Mesothelial cell of epicardium (in vitro differentiated cells): ENCODE measurements at places on chromosomes 13 and 19. TPM values are rescaled to one million over a fixed set of nuclear protein-coding genes. Genes with fewer than 3 reads are reported as not detected.

GRCh38 chr13:92418818-92419412, 807.7 kb upstream of the GPC6 start:
- H3K4me3 ChIP-seq: no peak overlapping the region
- H3K27me3 ChIP-seq: no peaks in the 10 kb centered on the region
- H3K27ac ChIP-seq: no peak overlapping the region

GRCh38 chr19:52889076-52889475, 8.4 kb downstream of the ZNF320 start:
- H3K4me3 ChIP-seq: no peak overlapping the region
- no peaks in the 10 kb centered on the region for H3K27me3 ChIP-seq
- H3K4me1 ChIP-seq: peaks cover 12% of the 10 kb centered on the region

- H3K4me1 ChIP-seq: peaks cover 20% of the 10 kb centered on the region
- peak overlapping the region; percentile 96 for H3K27ac ChIP-seq
- H3K4me3 ChIP-seq: peak overlapping the region; percentile 97
- H3K27me3 ChIP-seq: no peaks in the 10 kb centered on the region
Observed at GRCh38 chr13:48302871-48303358, 636 bp upstream of the RB1 start.

GRCh38 chr13:46492946-46493345, 60.0 kb upstream of the LRCH1 start:
- no peaks in the 10 kb centered on the region for H3K36me3 ChIP-seq
- H3K4me3 ChIP-seq: no peak overlapping the region
- no peaks in the 10 kb centered on the region for H3K27me3 ChIP-seq
- no peak for DNase-seq

DNA sequence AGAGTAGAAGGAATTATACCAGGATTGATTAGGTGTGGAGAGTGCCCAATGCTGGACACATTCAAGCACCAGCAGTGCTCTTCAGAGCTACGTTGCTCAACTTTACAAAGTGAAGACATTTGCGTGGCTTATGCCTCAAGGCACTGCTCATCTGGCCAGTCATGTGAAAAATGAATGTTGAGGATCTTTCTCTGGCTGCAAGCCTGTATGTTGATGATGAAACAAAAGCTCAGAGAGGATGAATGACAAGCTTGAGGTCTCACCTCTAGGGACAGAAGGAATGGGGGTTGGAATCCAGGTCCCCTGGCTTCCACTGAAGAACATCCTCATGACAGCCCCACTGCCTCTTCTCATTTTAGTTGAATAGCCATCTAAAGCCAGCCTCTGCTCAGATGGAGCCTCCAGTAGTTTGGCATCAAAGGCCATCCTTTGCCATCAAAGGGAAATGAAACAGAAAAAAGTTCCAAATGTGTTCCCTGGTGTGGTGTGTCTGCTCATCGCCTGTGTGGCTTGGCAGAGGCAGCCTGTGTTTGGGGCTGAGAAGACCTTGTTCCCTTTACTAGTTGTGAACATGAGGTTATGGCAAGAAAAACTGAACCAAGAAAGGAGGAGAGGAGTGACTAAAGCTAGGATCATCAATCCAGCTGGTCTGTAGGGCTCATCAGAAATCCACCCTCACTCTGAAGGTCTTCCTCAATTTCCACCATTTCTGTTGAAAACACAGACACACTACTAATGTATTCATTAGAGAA, 114.0 kb upstream of the KL start:
- H3K4me1 ChIP-seq: peaks cover 45% of the 10 kb centered on the region
- no peaks in the 10 kb centered on the region for H3K36me3 ChIP-seq
- no peak for DNase-seq
- H3K4me3 ChIP-seq: no peak overlapping the region

DNA sequence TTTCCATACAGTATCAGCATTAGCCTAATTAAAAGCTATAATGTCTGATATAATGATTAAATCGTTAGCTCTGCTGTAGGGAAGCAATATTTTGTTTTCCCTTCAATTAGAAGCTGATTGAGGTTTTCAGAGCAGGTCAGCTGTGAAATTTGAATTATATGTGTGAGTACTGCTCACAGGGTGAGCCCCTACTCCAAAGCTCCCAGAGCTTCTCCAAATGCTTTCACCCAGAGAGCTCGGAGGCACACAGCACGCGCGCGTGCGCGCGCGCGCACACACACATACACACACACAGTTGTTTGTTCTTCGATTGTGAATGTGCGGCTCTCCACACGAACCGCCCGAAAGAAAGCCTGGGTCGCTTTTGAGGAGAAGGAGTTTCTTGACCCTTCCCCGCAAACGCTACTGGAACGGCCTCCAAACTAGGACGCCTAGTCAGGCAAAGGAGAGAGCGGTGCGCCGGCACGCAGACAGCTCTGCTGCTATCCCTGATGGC, 4.8 kb upstream of the SOX1 start:
- H3K4me1 ChIP-seq: peaks cover 6% of the 10 kb centered on the region
- peaks cover 2% of the 10 kb centered on the region for H3K36me3 ChIP-seq
- H3K27ac ChIP-seq: no peak overlapping the region
- DNase-seq: no peak

GRCh38 chr13:101763191-101763590, 310.7 kb downstream of the ITGBL1 start:
- DNase-seq: no peak
- H3K4me3 ChIP-seq: no peak overlapping the region
- H3K36me3 ChIP-seq: no peaks in the 10 kb centered on the region
- no peak overlapping the region for H3K27ac ChIP-seq
- no peaks in the 10 kb centered on the region for H3K4me1 ChIP-seq

DNA sequence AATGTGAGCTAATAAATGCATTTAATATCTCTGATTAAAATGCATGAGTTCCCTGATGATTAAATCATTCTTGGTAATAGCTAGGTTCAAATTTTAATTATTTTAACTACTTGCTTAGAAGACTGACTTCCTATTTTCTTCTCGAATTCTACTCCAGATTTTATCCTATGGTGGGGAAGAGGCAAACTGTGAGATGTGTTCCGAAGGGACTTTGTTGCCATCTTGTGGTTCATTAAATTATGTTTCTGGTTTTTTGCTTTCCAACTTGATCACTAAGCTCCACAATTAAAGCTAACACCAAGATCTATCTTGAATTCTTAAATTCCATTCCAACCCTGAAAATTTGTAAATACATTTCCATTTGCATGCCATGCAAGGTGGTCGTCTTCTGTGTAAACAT, 538.4 kb upstream of the PCDH20 start:
- no peak overlapping the region for H3K4me3 ChIP-seq
- H3K4me1 ChIP-seq: no peaks in the 10 kb centered on the region
- H3K27me3 ChIP-seq: peaks cover 6% of the 10 kb centered on the region
- no peaks in the 10 kb centered on the region for H3K36me3 ChIP-seq
- no peak for DNase-seq

GRCh38 chr19:38319421-38320258, at the start of gene KCNK6:
KCNK6 (plus strand) TSS chr19:38319845; CDS start chr19:38319951, 106 bp downstream.
- DNase-seq: peak; percentile 52
- no peak within 1 kb of the TSS for H3K27ac ChIP-seq
- peak within 1 kb of the TSS; percentile 65 for H3K4me3 ChIP-seq
- peaks cover 33% of the 10 kb centered on the region for H3K27me3 ChIP-seq

DNA sequence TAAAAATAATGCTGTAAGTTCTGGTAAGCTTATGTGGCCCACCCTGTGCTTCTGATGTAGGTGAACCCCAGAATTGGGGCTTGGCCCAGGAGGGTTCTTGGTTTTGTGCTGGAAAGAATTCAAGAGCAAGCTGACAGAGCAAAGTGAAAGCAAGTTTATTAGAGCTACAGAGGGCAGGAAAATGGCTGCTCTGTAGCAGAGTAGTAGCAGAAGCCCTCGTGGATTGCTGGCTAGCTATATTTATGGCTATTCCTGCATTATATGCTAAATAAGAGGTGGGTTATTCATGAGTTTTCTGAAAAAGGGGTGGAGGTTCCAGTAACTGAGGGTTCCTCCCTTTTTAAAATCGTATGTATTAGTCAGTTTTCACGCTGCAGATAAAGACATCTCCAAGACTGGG, 20.6 kb upstream of the ZNF599 start:
- H3K27ac ChIP-seq: no peak overlapping the region
- H3K4me1 ChIP-seq: no peaks in the 10 kb centered on the region
- no peaks in the 10 kb centered on the region for H3K27me3 ChIP-seq
- H3K4me3 ChIP-seq: no peak overlapping the region

DNA sequence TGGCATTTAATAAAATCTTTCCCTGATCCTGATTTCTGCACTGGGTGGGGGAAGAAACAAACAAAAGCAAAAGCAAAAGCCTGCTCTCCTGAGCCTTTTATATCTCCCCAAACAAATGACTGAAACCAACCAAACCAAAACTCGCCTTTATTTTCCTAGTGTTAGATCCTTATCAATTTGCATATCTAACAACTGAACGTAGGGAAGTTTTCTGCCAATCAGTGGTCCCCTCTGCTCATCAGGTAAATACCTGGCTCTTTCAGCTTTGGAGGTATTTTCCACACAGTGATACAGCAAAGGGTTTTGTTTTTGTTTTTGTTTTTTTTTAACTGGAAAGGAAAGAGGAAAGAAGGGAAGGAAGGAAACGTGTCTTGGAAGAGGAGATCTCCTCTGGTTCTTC, 3.3 kb downstream of the AMER2 start:
- H3K4me3 ChIP-seq: peak overlapping the region; percentile 24
- no peak overlapping the region for H3K27ac ChIP-seq
- DNase-seq: no peak

DNA sequence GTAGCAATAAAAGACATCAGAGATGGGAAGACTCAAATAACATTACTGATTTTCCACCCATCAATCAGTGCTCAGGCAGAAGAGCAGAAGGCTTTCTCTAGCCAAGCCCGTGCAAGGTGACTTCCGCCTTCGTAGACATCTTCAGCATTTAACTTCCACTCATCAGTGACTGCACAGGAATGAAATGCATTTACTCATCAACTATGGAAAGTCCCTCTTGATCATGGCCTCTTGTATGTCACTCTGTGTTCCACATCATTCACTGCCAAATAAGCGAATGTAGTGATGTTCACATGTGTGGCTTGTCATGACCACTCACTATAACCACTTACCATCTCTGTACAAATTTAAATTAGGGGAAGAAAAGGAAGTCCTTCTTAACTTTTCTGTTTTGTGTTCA, 49.4 kb downstream of the SACS start:
- no peak for DNase-seq
- H3K27me3 ChIP-seq: no peaks in the 10 kb centered on the region
- no peak overlapping the region for H3K27ac ChIP-seq
- no peak overlapping the region for H3K4me3 ChIP-seq
- H3K36me3 ChIP-seq: no peaks in the 10 kb centered on the region
- peaks cover 12% of the 10 kb centered on the region for H3K4me1 ChIP-seq

GRCh38 chr13:66102864-66103263, 1127.3 kb downstream of the PCDH9 start:
- H3K4me1 ChIP-seq: no peaks in the 10 kb centered on the region
- H3K36me3 ChIP-seq: no peaks in the 10 kb centered on the region
- no peak overlapping the region for H3K4me3 ChIP-seq
- H3K27me3 ChIP-seq: no peaks in the 10 kb centered on the region
- no peak for DNase-seq

- H3K27me3 ChIP-seq: peaks cover 9% of the 10 kb centered on the region
- H3K27ac ChIP-seq: no peak overlapping the region
- no peaks in the 10 kb centered on the region for H3K36me3 ChIP-seq
- no peak for DNase-seq
Observed at GRCh38 chr13:91563799-91564198, 165.4 kb downstream of the GPC5 start.

DNA sequence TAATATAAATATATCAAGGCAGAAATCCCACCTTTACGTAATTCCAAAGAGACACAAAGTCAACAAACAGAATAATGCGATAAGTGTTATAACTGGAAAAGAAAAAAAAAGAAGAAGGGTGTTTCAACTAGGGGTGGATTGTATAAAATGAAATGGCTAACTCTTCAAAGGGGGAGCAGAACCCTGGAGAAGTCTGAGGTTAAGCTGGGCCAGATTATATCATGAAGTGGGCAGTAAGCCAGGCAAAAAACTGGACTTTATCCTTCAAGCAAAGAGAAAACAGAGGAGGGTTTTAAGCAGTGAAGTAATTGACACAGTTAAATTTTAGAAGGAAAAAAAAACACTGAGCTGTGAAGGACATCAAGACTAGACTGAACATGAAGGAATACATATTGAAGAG, 41.9 kb downstream of the TBC1D4 start:
- peaks cover 24% of the 10 kb centered on the region for H3K4me1 ChIP-seq
- H3K4me3 ChIP-seq: no peak overlapping the region
- no peaks in the 10 kb centered on the region for H3K27me3 ChIP-seq
- no peak overlapping the region for H3K27ac ChIP-seq

DNA sequence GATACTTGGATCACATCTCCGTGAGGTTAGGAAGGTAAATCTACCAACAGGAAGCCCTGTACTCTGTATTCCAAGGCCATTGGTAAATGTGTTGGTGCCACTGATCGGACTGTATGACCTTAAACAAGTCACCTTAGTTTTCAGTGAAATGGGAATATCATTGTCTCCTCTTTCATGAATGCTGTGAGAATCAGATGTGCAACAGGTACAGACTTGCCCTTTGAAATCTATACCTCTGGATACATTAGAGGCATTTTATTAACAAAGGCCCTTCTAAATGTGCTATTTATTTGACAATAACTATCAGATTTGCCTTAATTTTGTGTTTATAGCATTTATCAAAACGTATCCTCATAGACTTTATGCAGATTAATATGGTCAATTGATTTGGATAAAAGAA, 11.0 kb downstream of the NHLRC3 start:
- H3K36me3 ChIP-seq: peaks cover 7% of the 10 kb centered on the region
- H3K4me3 ChIP-seq: no peak overlapping the region
- peaks cover 22% of the 10 kb centered on the region for H3K4me1 ChIP-seq
- no peak for DNase-seq
- H3K27ac ChIP-seq: no peak overlapping the region

GRCh38 chr13:83880275-83881139, 1.8 kb downstream of the SLITRK1 start:
- H3K27ac ChIP-seq: no peak overlapping the region
- H3K27me3 ChIP-seq: peaks cover 93% of the 10 kb centered on the region

DNA sequence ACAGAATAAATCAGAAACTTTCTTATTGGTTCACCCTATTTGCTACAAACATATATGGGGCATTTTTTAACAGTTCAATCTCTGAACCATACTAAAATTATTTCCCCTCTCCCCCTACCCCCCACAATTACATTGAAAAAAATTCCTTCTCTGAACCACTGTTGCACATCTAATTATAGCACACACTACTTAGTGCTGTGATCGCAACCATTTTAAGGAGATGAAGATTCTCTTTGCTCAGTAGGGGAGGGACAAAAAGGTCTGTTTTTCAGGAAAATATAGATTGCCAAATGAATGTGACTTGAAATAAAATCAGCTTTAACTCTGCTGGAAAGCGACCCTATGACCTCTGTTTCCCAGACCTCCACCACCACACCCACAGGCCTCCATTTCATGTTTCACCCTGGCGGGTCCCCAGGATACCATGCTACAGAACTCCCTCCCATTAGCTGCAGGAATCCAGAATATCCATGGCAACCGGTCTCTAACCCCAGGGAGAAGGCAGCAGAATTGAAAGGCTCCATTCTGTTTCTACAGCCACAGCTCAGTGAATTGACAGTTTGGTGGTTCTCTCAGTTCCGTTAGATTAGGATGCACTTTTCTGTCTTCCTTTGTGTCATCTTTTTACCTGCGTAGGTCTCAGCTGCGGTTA, 286.3 kb downstream of the TBC1D4 start:
- no peak for DNase-seq
- no peaks in the 10 kb centered on the region for H3K36me3 ChIP-seq
- H3K4me3 ChIP-seq: no peak overlapping the region
- H3K4me1 ChIP-seq: peaks cover 20% of the 10 kb centered on the region
- no peak overlapping the region for H3K27ac ChIP-seq
- H3K27me3 ChIP-seq: peaks cover 19% of the 10 kb centered on the region

The OR4F17 gene
- not detected in 3 replicates for total RNA-seq

The CGB3 gene
- total RNA-seq: not detected in 3 replicates

The FREM2 gene
- total RNA-seq: 82.9 to 83.5 TPM (median 83.1 TPM) in 3 replicates

The TEX101 gene
- not detected in 3 replicates for total RNA-seq

The ACER1 gene
- 0.16 TPM in 1 of 3 replicates, not detected in the others for total RNA-seq

The IGSF23 gene
- total RNA-seq: not detected in 3 replicates
